ENCODE measurements at places on chromosomes 4 and X. TPM values are rescaled to one million over a fixed set of nuclear protein-coding genes. Genes with fewer than 3 reads are reported as not detected.

Gene SMR3B
- not detected for total RNA-seq

Gene KLHL15
- 8.1 TPM for total RNA-seq

Gene HEPH
- total RNA-seq: 102 TPM

Gene USP17L27
- not detected for total RNA-seq

Gene NDNF
- total RNA-seq: 4.9 TPM

Gene CDKL2
- total RNA-seq: 2.3 TPM

Gene GPR50
- total RNA-seq: not detected

Gene GPR173
- 5.5 TPM for total RNA-seq

Gene OPHN1
- total RNA-seq: 5.9 TPM

Gene WDR17
- 0.76 TPM for total RNA-seq

Gene CRLF2
- total RNA-seq: not detected
